Suppressor macrophage treated with lipopolysaccharide for 4 hours (primary cell): ENCODE measurements at places on chromosomes 7 and 10.

- DNase-seq = no peak
Measured at GRCh38 chr10:62072901-62073300, 171.4 kb downstream of the ARID5B start.

GRCh38 chr7:133754708-133755107 lies 372.4 kb upstream of the LRGUK start:
- DNase-seq = no peak

GRCh38 chr10:20616056-20616671 lies 280.9 kb downstream of the NEBL start:
- DNase-seq = no peak

- peak; percentile 40 for DNase-seq
Measured at GRCh38 chr10:119305860-119306513, 98.6 kb downstream of the GRK5 start.

DNA sequence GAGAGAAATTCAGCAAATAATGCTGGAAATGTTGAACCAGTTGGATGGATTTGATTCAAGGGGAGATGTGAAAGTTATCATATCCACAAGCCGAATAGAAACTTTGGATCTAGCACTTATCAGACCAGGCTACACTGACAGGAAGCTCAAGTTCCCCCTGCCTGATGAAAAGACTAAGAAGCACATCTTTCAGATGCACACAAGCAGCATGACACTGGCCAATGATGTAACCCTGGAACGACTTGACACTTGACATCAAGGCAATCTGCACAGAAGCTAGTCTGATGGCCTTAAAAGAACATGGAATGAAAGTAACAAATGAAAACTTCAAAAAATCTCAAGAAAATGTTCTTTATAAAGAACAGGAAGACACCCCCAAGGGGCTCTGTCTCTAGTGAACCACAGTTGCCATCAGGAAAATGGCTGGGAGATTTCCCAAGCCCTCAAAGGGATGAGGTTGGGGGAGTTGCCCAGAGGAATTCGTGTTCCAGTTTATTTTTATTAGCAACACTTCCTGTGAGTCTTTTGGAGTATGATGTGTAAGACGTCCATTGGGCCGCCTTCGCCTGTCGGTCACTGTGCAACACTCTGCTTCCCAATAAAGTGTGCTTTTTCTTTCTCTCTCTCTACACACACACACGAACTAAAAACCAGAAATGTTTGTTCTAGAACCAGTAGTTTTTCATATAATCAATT lies 200.0 kb downstream of the HIBADH start:
- DNase-seq = no peak

DNA sequence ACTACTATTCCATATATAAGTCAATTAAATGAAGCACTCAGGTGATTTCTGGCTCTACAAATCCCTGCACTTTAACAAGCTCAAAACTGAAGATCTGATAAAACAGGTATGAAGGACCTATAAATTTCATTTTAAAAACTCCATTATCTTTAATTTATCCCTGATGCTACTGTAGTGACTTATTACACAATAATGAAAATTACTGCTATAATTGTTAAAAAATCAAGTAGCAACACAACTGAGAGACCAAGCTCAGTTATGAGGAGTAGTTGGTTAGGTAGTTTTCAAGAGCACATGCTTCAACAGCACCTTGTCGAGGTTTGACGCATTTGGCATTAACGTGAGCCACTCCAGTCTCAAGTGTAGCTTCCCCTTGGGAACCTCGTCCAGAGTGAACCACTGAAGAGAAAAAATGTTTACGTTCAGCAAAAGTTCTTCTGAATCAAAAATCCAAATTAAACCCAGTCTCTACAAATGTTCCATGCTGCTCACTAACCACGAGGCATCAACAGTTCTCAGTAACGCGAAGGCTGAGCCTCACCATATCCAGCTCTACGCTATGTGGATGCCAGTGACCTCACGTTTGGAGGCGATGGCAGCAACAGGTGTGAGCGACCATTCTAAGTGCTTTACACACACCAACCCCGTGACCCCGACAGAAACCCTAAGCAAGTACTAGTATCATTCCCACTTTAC lies 55.3 kb upstream of the NCAPG2 start:
- no peak for DNase-seq

DNA sequence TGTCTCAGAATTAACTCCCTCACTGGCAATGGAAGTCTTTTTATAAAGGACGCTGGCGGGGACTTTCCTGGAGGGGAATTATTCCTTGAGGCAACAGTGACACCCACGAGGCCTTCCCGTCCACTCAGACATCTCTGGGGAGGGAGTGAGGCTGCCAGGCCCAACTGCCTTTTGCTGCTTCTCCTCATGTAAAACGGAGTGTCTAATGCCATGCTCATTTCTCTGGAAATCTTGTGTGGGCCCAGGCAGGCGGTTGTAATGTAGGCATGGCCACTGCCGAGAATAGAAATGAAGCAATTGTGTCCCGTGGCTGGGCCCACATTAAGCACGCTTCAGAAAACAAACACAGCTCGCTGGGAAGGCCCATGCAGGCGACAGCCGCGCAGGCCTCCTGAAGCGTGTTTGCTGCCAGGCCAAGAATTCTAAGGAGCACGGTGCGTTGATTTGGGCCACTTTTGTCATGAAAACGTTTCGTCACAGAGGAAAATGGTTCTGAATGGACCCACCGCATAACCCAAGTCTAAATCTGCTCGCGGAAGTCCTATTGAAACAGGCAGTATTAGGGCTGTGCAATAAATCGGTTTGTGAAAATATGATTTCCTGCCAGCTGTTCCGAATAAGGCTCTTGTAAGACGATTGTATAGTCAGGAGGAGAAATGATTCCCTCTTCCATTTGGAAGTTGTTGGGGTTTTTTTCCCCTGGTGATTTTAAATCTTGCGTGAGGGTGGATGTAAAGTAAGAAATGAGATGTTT lies 104.2 kb upstream of the CHST15 start:
- peak; percentile 74 for DNase-seq

- peak; percentile 31 for DNase-seq
Measured at GRCh38 chr7:18520450-18521235, 25.1 kb downstream of the HDAC9 start.

GRCh38 chr7:105068886-105069285 lies 54.9 kb downstream of the KMT2E start:
- no peak for DNase-seq

- no peak for DNase-seq
Measured at GRCh38 chr10:28823501-28824075, 146.3 kb downstream of the BAMBI start.

GRCh38 chr10:93742633-93743349 lies 14.9 kb upstream of the LGI1 start:
- peak; percentile 87 for DNase-seq

GRCh38 chr7:44956157-44956766 lies 22.6 kb downstream of the MYO1G start:
- no peak for DNase-seq

GRCh38 chr7:23373151-23374004 lies 74.2 kb downstream of the MALSU1 start:
- no peak for DNase-seq

GRCh38 chr10:117544004-117544701 lies 1.6 kb downstream of the EMX2 start:
- no peak for DNase-seq

DNA sequence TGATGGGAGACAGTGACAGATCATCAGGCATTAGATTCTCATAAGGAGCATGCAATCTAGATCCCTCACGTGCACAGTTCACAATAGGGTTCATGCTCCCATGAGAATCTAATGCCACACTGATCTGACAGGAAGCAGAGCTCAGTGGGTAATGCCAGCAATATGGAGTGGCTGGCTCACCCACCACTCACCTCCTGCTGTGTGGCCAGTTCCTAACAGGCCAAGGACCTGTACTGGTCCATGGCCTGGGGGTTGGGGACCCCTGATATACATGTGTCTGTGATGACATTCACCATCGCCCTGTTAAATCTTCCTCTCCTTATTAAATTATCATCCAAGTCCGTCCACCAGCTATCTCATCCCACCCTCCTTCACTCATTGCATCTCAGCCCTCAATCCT lies 118.4 kb downstream of the TEX36 start:
- DNase-seq = no peak

DNA sequence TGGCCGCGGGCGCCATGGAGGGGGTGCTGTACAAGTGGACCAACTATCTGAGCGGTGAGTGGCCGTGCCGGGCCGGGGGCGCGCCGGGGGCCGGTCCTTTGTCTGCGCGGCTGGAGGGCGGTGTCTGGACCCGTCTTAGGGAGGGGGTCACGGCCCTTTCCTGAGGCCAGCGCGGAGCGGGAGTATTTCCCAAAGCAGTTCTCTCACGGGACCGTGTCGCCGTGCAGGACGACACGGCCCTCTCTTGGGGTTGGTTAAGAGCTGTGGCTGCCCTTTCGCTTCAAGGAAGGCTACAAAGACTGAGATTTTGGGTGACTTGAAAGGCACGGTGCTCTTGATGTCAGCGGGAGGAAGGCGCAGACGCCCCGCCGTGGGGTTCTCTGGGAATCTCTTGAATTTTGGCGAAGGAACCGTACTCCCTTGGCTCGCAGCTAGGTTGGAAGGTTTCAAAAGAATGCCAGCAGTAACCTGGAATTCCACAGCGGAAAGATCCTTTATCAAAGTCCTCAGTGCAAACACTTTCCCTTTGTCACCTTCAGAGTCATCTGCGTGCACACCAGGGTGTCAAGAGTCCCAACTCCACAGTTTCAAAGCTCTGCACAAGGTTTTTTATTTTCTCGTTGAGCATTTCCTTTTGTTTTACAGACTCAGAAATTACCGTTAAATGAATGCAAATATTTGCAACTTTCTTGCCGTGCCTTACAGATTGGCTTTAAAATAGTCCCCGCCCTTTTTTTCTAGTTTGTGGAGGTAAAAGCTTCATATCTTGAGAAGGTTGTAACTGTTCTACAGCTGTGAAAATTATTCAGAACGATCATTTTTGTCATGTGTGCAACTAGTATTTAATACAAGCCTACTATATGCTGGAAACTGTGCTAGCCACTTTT lies 780 bp downstream of the PLEKHA8 start:
- DNase-seq = peak; percentile 73

- no peak for DNase-seq
Measured at GRCh38 chr10:23186697-23187096, 5.4 kb upstream of the PTF1A start.

GRCh38 chr7:27130540-27131389 lies at the start of gene HOXA4:
Gene HOXA4 (minus strand): TSS chr7:27130757. CDS start chr7:27130733, 24 bp downstream.
- DNase-seq = peak; percentile 91

DNA sequence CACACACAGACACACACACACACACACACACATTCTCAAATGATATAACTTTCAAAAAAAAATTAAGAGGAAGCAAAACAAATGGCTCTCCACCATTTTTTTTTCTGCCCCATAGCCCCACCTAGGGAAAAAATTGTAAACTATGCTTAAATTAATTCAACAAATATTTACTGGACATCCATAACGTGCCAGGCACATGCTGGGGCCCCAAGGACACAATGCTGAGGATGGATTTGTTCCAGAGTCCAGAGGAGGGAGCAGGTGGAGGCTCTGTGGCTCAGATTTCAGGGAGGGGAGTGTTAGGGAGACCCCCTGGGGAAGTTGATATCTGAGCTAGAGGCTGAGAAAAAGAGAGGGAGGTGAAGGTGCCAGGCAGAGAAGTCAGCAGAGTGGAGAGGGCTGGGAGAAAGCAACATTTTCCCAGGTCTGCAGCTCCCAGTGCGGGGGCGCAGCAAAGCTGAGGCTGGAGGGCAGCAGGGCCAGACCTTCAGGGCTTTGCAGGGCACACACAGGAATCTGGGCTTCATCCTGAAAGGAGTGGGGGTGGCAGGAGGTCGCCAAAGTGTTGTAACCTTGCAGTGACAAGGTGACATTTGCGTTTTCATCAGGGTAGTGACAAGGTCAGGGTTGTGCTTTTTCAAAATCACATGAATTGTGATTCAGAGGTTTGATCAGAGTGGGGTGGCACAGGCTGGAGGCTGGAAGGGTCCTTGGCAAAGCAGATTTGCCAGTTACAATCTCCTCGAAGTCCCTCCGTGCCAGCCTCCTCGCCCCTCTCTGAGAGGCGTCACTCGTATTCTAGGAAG lies 261.6 kb downstream of the WDR11 start:
- DNase-seq = peak; percentile 5

DNA sequence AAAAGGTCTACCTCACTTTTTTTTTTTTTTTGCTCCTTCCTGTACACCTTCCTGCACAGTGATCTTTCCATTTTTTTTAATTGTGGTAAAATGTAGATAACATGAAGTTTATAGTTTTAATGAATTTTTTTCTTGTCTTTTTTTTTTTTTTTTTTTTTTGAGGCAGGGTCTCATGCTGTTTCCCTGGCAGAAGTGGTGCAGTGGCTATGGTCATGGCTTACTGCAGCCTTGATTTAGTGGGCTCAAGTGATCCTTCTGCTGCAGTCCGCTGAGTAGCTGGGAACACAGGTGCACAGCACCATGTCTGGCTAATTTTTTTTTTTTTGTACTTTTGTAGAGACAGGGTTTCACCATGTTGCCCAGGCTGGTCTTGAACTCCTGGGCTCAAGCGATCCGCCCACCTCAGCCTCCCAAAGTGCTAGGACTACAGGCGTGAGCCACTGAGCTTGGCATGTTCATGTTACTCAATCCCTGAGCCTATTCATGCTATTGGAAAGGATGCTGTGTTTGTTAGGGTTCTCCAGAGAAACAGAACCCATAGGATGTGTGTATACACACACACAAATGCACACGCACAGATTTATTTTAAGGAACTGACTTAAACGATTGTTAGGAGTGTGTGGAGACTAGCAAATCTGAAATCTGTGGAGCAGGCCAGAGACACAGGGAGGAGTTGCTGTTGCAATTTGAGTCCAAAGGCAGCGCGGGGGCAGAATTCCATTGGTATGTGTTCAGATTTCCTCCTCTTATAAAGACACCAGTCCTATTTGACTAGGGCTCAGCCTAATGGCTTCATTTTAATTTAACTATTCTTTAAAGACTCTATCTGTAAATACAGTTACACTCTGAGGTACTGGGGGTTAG lies 29.1 kb downstream of the GALNT11 start:
- DNase-seq = no peak

DNA sequence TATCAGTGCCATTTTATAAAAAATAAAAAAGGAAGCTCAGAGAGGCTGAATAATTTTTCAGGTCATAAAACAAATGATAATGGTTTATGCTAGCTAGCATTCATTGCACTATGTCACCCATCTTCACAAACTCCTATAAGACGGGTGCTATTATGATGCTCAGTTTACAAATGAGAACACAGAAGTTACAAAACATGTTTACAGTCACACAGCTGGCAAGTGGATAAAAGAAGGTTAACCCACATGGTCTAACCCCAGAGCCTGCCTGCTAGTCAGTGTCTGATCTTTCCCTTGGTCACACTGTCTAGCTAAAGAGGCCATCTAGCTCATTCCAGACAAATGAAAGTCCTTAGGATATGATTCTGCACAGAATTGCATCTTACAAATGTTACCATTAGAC lies 39.4 kb downstream of the SLC16A9 start:
- DNase-seq = no peak

- no peak for DNase-seq
Measured at GRCh38 chr7:112554591-112554990, 73.8 kb downstream of the LSMEM1 start.

DNA sequence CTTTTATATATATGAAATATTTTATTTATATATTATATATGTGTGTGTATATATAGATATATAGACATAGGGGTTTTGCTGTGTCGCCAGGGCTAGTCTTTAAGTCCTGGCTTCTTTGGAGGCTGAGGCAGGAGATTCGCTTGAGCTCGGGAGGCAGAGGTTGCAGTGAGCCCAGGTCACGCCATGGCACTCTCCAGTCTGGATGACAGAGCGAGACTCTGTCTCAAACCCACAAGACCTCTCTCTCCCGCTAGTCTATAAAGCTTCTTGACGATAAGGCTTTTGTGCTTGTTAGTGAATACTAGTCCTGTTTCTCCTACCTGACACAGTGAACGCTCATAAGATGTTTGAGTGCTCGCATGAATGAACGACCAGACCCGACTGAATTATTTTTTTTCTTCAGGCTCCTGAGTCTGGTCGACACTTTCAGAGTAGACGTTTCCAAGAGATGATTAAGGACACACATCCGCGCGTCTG lies 577 bp upstream of the DDX21 start:
- DNase-seq = no peak
